ENCODE measurements at places on chromosomes 1 and 21.
A peak's percentile ranks its signal among the peaks of the same experiment; 100 is the strongest.

DNA sequence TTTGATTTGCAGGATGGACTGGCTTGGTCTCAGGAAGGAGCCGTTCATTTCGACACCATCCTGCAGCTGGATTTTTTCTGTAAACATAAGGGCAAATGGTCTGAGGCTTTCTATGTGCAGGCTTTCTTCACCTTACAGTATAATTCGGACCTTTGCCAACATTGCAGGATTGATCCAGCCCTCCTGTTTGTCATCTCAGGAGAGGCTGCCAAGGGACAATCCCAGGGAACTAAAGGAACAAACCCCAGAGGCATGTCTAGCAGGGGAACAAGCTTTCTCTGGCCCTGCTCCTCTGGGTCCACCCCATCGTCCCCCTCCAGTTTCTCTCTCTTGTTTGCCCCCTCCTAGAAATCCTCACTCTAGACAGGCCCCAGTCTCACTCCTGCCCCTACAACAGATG lies 24.8 kb upstream of the GBP6 start:
- DNase-seq, result no peak

GRCh38 chr1:103373991-103374390 lies 151.5 kb upstream of the RNPC3 start:
- DNase-seq, result no peak

DNA sequence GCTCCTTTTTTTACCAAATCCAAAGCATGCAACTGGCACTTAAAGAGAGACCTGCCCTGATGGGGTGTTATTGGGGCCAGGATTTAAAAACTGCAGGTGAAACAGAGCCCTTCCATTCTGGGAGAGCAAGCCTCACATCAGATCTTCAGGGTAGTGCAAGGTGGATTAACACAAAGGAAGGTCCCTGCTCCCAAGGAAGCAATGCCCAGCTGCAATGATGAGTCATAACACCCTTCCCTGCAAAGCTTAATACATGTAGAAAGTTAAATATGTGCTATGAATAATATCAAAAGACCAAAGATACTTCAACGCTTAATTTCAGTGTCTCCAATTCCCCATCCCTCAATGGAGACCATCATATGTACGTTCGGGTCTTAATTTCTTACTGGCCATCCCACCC lies 508.0 kb downstream of the OMA1 start:
- no peak for DNase-seq

DNA sequence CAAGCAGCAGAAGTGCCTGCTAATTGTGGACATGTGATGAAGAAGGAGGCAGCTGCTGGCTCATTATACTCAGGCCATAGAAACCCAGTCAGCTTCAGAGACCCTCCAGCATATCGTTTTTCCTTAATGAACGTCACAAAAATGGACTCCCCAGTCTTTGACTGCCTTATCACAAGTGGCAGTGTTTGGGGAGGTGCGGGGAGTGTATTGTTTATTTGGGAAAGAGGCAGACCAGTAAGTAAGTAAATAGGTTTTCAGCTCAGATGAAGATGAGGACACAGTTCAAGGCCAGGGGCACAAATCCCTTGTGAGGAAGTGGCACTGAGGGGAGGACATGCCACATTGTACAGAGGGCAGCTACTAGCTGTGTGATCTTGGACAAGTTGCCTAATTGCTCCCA lies 43.5 kb upstream of the NRDC start:
- no peak for DNase-seq

DNA sequence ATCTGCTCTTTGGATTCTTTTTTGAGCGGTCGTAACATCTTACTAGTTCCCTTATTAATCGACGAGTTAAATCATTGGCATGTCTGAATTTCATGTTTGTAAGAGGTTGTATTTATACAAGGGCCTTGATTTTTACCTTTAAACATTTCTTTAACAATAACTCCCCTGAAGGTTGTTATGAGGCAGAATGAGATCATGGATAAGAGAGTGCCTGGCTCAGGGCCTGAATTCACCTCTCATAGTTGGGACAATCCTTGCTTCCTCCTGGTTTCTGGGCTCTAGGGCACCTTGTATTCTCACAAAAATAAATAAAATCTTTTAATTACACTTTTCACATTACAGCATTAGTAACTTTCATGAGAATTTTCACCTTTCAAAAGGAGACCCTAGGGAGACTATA lies 55.4 kb downstream of the MDM4 start:
- DNase-seq, result no peak

DNA sequence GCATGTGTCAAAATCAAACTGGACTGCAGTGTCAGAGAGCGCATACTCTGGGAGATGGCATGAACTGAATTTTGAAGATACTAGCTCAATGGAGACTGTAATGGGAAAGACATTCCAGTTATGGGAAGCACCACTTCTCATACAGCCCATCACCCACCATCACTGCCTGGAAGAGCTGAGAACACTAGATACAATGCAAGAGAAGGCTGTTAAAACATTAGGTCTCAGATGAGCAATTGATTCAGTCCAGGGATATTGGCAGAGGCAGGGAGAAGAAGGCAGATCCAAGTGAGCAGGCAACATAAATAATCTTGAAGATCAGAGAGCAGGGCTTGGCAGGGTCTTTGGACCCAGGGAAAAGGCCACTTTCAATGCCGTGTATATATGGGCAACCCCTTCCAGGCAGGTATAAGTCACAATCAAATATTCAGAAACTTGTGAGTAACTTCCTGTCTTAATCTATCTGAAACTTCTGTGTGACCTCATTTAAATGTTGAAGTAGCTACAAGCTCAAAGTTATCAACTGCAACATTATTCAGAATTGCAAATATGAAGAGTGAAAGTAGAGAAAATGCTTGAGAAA lies 290.3 kb upstream of the SGIP1 start:
- DNase-seq, result no peak

- DNase-seq, result no peak
Measured at GRCh38 chr1:19606817-19607642, 37.1 kb upstream of the NBL1 start.

- no peak for DNase-seq
Measured at GRCh38 chr21:25408666-25409065, 198.6 kb downstream of the MRPL39 start.

DNA sequence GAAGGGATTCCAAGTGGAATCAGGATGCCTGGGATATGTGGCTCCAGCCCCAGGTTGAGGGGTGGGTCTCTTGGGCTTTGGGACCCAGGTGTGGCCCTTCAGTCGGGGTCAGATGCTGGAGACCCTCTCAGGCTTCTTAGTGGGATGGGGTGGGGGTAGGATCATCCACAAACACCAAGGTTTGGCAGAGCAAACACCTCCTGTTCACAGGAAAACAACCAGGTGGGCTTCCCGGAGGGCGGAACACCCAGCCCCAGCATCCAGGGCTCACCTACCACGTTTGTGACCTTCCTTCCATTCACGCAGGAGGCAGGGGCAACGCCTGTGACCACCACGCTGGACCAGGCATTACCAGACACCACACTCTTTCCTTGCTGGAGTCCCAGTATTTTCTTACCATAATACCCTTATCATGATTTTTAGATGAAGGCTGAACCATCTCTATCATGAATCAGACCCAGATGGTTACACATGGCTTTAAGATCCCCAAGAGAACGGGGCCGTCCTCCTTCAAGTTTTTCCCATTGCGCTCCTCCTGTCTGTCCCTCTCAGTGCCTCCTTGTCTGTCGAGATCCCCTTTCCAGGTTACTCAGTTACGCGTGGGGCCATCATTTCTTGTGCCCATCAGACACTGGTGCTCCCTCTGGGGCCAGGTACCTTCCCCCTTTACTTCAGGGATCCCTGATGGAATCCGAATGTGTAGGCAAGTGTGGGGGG lies 428.2 kb downstream of the NPHP4 start:
- peak; percentile 47 for DNase-seq

DNA sequence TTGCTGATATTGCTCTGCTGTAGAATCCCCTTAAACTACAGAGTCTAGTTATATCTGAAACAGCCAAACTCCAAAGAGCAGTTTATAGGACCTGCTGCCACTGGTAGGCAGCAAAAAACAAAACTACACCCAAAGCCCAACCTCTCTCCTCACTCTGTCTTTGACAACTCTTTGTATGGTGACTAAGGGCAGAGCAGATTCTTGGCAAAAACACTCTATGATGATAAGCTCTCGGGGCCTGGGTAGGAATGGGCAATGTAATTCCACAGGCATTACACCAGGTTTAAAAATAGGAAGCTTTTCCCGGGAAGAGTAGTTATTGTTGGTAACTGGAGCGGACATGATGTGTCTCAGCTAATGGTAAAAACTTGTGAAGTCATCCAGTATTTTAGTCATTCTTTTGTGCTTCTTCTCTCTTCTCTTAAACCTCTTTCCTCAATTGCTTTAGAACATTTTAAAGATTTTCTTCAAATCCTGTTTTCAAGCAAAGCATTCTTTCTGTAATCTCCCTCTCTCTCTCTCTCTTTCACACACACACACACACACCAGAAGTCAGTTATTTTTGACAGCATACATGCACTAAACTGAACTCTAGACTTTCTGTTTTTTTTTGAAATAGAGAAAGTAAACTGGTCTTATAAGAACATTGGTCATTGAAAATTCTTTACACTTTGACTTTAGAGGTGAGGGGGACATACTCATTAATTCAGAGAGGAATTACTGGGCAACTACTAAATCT lies 193.5 kb downstream of the PAPPA2 start:
- peak; percentile 30 for DNase-seq

GRCh38 chr21:34513129-34513675 lies 1.2 kb upstream of the KCNE1 start:
- DNase-seq, result no peak

DNA sequence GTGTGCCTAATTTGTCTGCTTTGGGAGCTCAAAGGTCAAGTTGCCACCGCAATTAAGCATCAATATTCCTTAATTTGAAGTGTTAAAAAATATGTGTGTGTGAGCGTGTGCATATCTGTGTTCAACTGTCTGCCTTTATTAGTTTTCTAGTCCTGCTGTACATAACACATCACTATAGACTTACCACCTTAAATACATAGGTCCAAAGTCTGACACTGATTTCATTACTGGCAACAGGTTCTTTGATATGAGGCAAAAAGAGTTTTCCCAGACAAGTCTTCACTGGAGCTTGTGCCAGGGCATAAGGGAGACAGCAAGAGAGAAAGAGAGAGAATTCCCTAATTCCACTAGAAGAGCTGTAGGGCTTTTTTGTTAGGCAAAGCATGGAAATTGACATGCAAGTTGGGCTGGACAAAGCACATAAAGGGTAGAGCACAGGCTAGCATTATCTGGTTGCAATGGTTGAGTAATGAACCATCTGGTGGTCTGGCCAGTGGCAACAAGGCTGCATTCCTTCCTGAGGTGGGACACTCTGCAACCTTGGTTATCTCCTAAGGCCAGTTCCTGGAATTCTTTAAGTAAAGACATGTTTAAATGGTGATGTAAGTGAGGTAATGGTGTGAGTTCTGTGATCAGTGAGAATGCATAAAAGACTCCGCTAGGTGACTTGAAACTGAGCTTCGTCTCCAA lies 457.2 kb upstream of the ADAMTS5 start:
- no peak for DNase-seq
